ENCODE measurements at places on chromosomes 16 and 17.
A peak's percentile ranks its signal among the peaks of the same experiment; 100 is the strongest.

DNA sequence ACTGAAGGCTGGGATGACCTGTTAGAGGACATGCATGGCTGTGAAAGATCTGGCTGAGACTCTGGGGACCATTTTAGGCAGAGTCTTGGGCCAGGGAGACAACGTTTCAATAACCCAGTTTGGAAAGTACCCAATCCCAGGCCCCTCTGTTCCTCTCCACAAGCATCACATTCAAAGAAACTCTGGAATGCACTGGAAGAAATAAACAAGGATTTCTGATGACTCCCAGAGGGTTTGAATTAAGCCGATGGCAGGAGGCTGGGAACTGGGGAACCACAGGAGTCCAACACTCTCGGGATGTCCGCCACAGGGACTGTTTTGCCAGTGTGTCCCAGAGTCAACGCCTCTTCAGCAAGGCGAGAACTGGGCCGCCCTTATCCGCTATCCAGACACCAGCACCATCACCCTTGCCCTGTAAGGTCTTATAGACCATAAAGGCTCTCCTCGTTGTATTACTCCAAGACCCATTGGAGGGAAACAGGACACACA is 3.3 kb downstream of the PMP22 start:
- DNase-seq = no peak

GRCh38 chr17:75673487-75673886 is 6.3 kb downstream of the SAP30BP start:
- no peak for DNase-seq

GRCh38 chr17:77475016-77475976 is 334.5 kb downstream of the SEC14L1 start:
- no peak for DNase-seq

GRCh38 chr16:60741810-60742209 is 1294.4 kb downstream of the CDH8 start:
- DNase-seq = no peak

DNA sequence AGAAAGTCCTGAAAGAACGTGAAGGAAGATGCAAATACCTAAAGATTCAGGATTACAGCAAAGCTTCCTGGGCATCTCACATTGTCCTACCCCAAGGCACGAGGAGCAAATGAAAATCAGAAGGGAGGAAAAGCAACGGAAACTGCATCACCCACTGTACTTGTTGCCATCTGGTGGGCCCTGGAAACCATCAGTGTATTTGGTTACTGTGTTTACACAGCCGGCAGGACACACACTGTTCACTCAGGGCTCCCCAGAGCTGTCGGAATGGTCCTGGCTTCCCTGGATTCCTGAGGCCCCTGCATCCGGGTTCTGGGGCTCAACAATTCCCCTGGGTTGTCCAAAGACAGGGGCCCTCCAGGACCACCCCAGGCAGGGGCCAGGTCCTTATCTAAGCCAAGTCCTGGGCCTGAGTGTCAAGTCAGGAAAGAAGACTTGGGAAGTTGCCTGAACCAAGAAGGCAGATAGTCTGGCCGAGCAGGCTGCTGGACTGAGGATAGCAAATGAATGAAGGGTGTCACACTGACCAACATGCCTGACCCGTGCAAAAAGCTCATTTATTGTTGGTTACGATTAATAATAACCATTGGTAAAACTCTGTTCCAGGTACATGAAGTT is 52.8 kb downstream of the SOX9 start:
- no peak for DNase-seq

DNA sequence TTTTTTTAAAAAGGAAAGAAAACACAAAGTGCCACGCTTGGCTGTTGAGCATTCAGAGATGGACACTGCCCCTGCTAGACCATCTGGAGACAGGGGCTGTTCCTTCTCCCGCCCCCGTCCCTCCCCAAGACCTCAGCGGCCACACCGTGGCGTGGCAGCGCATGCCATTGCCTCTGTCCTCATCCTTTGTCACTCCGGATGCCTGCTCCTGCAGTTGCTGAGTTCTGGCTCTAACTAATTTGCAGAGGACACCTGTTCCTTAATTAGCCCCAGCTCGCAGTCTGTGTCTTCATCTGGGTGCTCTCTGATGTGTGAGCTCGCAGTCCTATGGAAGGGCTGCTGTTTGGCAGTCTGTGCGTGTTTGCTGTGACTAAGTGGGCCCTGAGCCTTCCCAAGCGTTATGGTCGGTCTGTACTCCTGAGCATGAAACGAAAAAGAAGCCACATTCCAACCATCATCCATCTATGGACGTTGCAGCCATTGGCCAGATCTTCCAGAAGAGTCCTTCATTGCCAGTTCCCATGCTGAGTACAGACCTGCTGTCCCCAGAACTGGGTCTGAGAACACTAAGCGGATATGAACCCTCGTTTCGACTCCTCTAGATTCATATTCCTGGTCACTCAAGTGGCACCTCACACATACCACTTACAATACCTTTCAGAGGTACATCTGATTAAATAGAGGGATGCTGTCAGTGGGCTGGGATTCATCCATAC is 40.9 kb upstream of the NAT9 start:
- DNase-seq = no peak

- no peak for DNase-seq
These were observed 5.5 kb downstream of the PPP1R9B start for GRCh38 chr17:50144845-50145531.

DNA sequence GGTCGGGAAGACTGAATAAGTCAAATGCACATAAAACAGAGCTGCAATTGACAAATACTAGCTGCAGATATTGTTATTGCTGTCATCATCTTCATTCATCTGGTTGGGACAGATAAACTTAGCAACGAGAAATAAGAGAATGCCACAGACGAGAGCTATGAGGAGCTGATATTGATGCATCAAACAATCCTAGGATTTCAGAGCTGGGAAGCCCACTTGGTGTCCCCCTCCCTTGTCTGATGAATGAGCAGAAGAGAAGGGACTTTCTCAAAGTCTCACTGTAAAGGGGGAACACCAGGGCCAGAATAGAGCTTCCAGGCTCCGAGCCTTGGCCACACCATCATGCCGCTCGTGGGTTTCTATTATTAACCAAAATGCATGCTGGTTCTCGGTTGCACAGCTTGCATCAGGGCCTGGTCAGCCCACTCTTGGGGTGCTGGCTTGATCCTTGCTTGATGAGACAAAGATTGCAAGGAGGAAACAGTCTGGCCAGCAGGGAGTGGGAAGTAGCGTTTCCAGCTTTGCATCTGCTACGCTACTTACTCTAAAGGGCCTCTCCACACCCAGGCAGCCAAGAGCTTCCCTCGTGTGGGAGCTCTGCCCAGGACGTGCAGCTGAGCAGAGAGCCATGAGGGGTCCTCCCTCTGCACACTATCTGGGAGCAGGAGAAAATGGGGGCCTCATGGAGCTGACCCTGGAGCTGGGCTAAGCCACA is 28.4 kb upstream of the EMP2 start:
- no peak for DNase-seq

DNA sequence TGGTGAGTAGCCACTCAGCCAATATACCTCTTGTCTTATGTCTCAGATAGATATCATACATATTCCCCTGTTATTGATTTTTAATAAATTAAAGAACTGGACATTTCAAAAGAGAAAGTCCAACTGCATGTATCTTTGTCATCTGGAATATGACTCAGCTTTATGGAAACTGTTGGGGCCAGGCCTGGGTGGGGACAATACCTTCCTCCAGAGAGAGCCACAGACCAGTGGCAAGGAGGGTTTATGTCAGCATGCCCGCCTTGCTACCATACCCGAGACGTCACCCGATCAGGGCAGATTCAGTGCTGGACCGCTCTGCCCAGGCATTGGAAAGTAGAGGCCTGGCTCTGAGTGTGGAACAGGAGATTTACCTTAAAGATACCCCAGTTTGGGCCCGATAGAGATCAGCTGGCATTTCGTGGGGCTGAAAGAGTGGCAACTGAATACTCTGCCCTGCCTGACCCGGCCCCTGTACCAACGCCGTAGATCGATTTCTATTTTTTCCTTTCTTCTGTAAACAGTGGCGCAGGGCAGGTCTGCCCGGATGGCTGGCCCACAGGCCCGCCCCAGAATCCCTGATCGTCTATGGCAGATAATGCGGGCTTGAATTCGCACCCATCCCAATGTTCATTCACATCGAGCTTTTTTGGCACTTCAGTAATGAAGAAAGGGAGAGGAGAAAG is 158.6 kb downstream of the SALL1 start:
- no peak for DNase-seq

- DNase-seq = no peak
These were observed 13.5 kb upstream of the TBX21 start for GRCh38 chr17:47719411-47720152.

DNA sequence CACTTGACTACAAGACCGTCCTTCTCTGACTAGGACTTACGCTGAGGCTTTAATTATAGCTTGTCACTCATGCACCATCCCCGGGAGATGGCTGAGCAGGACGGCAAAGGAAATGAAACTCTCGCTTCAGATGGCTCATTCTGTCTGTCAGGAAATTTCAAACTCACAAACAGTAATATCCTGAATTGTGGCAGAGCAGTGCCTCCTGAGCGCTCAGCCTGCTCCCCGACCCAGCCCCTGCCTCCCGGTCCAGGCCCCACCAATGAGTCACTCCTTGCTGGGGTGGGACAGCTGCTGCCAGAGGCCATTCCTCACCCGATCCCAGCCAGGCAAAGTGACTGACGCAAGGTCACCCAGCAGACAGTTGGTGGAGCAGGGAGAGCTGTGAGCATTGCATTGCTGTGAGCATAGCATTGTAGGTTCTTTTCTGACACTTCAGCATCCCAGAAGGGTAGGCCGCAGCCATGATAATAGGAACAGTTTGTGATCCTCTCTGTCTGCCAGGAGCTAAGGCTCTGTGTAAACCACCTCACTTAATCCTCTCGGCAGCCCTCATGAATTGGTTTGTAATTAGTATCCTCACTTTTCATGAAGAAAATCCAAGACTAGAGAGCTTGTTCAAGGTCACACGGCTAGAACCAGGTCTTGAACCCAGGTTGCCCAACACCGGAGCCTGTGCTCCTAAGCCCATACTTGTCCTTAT is 20.9 kb downstream of the CCDC182 start:
- DNase-seq = no peak

DNA sequence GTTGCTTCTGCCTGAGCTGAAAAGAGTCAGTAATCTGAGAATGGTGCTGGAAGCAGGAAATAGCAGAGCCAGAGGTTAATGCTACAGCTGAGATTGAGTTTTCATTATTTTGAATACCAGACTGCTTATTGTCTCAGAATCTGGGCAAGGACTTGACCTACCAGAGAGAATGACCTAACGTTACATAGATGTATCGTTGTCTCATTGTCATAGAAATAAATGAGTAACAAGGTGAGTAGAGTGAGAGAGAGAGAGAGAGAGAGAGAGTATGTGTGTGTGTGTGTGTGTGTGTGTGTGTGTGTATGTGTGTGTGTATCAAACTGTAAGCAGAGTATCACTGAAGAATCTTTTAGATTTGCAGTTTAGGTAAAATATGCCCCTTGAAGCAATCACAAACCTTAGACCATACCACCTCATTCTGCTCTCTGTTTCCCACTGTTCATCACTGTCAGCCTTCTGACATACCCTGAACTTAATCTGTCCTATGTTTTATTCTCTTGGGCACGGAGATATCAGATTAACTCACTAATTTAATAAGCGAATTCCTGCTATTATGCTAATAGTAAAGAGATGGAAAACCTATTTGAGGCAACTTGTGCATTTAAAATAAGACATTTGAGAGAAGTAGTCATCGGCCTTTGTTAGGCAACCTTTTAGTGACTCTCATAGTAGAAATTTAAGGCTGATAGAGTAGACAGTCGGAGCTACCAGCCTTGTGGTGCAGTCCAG is 87.8 kb downstream of the CYB561 start:
- DNase-seq = no peak

DNA sequence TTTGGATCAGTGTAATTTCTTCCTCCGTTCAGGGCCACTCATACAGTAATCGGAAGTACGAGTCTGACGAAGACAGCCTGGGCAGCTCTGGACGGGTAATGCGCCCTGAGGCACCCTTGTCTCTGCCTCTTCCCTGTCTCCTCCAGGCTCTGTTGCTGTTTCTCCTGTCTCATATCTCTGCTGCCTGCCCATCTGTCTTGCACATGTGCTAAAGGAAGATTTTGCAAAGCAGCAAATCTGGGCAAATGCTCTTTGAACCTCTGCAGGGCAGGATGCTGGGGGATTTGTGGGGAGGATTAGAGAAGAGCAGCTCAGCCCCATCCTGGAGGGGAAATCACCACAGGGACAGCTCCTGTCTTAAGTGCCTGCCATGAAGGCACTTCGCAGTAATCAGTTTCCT is 32.4 kb upstream of the POLR3E start:
- no peak for DNase-seq

GRCh38 chr16:72739577-72739976 is 308.4 kb downstream of the ZFHX3 start:
- DNase-seq = no peak

DNA sequence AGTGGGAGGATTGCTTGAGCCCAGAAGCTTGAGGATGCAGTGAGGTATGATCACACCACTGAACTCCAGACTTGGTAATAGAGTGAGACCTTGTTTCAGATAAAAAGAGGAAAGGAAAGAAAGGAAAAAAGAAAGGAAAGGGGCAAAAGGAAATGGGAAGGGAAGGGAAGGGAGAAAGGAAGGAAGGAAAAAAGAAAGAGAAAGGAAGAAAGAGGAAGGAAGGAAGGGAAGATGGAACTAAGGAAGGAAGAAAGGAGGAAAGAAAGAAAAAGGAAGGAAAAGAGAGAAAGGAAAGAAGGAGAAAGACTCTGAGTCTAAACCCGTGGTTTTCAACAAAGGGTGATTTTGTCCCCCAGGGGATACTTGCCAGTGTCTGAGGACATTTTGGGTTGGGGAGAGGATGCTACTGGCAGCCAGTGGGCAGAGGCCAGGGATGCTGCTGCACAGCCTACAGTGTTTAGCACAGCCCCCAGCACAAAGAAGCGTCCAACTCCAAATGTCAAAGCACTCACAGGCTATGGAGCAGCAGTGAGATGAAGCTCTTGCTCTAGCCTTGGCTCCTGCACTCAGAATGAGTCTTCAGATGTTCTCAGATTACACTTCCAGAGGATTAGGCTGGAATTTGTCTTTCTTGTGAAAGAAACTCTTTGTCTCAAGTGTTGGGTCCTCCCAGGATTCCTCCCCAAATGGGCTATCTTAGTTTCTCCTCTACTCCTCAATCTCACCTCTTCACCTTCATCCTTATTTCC is 64.2 kb downstream of the BMERB1 start:
- DNase-seq = no peak

- DNase-seq = no peak
These were observed 38.5 kb downstream of the RPH3AL start for GRCh38 chr17:313911-314613.

- peak; percentile 91 for DNase-seq
These were observed 4.9 kb downstream of the CDK3 start for GRCh38 chr17:76005263-76006149.

DNA sequence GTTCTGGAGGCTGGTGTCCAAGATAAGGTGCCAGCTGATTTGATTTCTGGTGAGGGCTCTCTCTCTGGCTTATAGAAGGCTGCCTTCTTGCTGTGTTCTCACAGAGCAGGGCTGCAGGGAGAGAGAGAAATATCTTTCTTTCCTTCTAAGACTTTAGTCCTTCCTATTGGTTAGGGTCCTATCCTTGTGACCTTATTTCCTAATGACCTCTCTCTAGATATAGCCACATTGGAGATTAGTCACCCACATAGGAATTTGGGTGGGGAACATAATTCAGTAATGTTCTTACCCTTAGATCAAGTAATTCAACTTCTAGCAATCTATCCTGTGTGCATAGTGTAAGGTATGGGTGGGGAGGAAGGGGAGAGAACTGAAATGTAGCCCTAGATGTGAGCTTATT is 18.0 kb upstream of the ABCA5 start:
- no peak for DNase-seq
